ENCODE measurements at places on chromosomes 7 and 10.

GRCh38 chr10:14508725-14509124, 178.0 kb upstream of the FRMD4A start:
- DNase-seq, result no peak

GRCh38 chr10:59463909-59464308, 101.6 kb upstream of the FAM13C start:
- no peak for DNase-seq

- no peak for DNase-seq
Observed at GRCh38 chr7:85565276-85565675, 378.4 kb upstream of the SEMA3D start.

GRCh38 chr10:103649654-103650423, 156.3 kb downstream of the NEURL1 start:
- no peak for DNase-seq

DNA sequence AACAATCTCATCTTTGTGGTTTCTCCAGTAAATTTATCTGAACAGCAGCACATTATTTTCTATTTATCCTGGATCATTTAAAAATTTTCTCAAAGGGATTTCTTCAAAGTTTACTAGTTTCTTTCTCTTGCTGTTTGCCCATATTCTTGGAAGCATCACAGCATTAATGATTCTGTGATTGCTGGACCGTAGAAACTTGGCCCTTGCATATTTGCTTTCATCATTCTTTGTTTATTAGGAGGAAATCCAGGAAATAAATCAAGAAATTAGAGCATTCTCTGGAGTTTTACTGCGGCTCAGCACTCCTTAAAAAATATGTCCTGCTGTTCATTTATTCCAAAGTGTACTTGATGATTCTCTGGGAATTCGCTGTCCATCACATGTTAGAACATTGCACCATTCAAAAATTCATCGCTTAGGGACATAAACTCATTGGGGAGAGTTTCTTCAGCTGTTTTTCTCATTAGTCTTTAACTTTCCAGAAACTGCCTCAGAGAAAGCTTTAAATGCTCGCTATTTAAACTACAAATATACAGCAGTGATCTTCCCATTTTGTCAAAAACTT, 264.0 kb upstream of the CDC14C start:
- DNase-seq, result no peak

DNA sequence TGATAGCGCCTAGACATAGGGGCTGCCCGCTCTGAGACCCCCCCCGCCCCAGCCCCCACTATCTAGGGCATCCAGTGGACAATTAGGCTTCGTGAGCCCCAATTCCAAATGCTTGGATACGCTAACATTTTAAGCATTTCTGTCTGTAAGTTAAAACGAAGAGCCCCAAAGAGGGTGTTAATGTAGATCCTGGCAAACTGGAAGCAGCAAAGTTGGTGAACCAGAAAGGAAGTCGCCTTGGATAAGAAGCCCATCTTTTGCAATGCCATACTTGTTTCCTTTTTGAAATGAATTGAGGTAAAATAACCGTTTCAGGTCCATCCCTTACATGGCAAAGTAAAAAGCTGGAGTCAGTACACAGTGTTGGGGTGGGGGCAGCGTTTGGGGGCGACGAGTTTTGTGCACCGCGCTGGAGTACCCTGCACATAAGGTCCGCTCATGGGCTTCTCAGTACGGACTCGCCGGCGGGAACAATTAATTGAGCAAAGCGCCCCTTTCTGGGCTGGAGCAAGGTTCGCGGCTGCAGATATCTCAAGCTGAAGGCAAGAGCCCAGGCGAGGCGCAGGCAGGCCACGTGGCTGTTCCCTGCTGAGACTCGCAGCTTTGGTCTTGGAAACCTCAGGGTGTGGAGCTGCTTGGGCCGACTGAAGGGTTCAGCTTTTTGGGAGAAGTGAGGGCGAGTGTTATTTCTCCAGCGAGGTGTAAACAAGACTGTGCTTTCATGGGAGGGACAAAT, 1.4 kb upstream of the TWIST1 start:
- DNase-seq, result no peak

DNA sequence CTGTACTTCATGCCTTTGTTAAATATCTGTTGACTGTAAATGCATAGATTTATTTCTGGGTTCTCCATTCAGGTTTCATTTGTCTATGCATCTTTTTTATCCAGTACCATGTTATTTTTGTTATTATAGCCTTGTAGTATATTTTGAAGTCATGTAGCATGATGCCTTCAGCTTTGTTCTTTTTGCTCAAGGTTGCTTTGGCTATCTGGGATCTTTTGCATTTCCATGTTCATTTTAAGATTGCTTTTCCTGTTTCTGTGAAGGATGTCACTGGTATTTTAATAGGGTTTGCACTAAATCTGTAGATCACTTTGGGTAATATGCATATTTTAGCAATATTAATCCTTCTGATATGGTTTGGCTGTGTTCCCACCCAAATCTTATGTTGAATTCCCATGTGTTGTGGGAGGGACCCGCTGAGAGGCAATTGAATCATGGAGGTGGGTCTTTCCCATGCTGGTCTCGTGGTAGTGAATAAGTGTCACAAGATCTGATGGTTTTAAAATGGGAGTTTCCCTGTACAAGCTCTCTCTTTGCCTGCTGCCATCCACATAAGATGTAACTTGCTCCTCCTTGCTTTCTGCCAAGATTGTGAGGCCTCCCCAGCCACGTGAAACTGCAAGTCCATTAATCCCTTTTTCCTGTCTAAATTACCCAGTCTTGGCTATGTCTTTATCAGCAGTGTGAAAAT, 302.8 kb upstream of the SEMA3C start:
- DNase-seq, result no peak

GRCh38 chr10:6162589-6163356, 40.0 kb upstream of the PFKFB3 start:
- DNase-seq, result peak; percentile 38

DNA sequence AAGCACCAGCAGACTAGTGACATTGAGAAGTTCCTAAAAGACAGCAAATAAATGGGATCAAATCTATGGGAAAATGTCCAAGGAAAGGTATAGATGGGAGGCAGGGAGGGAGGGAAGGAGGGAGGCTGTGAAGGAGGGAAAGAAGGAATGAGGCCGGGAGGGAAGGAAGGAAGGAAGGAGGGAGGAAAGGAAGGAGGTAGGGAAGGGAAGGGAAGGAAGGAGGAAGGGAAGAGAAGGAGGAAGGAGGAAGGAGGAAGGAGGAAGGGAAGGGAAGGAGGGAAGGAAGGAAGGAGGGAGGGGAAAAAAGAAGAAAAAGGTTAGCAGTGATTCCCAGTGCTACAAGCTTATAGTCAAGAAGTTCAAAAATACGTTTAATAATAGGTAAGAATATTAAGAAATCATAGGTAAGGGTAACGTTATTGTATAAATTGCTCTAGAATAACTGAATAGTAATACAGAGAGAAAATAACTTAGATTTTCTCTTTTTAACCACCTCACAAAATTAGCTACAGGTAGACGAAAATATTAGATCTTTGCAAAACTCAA, 106.9 kb downstream of the LMBR1 start:
- no peak for DNase-seq

- DNase-seq, result no peak
Observed at GRCh38 chr7:45363669-45364068, 206.1 kb downstream of the RAMP3 start.

DNA sequence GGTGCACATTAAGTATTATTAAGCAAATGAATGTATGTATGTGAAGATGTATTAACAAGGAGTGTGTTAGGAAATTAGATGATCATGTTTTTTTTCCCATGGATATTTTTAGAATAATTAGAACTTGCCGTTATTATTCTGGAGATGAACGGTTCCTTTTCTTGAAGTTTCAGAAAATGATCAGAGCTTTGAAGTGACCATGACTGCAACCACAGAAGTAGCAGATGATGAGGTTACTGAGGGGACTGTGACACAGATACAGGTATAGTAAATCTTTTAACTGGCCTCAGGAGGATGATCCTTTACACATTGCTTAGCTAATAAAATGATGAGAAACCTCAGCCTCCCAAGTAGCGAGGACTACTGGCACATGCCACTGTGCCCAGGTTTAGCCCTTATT, 18.6 kb downstream of the DMTF1 start:
- DNase-seq, result no peak

DNA sequence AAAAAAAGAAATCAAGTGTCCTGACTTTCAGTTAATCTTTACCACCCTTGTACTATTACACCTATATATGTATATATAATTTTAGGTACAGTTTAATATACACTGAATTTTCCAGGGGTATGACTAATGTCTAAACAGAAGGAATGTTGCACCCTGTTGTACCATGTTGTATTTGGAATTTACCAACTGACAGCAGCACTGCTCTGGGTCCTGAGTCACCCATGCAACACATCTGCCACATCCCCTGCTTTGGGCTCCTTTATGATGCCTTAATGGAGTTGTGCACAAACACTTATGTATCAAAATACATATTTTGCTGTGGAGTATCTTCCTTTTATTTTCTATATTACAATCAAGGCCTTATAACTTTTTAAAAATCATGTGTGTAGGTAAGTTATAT, 21.2 kb downstream of the YAE1 start:
- no peak for DNase-seq

- no peak for DNase-seq
Observed at GRCh38 chr10:49335364-49335972, 36.5 kb downstream of the C10orf71 start.

- DNase-seq, result no peak
Observed at GRCh38 chr10:132406750-132407149, 9.8 kb downstream of the PWWP2B start.

DNA sequence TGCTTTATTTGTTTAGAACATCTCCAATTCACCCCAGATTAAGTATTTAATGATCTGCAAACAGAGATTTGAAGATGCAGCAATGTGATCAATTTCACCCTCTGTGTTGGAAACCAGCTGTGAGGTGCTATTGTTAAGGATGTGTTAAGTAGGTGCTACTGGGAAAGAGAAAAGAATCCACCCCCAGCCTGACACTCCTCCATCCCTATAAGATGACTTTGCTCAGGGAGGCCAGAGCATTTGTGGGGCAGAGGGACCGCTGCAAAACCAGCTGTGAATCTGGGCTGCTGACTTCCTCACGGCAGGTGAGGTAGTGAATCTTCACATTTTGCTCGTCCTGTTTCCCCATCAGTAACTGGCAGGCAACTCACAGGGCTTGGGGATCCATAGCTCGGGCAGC, 297.5 kb downstream of the GFRA1 start:
- no peak for DNase-seq

DNA sequence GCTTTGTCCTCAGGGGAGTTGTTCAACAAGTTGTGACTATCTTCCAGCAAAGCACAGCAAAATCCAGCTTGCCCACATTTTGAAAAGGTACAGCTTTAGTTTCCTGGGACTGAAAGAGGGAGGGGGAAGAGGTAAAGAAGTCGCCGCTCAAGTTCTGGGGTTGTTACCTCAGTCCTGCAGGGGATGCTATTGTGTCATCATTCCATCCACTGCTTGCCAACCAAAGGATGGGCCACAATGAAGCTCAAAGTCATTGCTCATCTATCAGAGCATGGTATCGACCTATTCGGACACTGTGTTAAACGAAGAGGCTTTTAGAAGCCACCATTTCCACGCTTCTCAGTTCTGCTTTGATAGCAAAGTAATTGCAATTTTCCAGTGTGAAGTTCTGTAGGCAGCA, 34.3 kb downstream of the NPY start:
- peak; percentile 25 for DNase-seq

DNA sequence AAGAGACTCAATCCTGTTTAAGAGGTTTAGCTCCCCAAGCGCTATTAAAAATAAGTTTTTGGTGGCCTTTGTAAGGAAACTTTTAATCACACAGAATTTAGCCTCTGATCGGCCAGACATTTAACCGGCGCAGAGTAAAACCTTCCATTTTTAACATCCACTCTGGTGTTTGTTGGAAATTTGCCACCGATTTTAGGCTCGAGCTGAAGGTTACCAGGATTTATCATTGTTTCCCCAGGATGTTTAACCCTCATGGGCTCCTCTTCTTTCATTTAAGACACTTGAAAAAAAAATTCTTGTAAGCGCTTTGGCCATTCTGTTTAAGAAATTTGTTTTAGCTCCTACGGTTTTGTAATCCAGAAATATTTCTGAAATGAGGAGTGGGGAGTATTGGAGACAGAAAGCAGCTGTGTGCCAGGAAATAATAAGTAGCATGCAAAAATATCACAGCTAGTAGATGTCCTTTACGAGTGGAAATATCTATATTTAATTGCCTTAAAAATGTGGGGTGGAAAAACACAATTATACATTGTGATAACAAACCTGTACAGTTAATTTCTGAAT, 3.4 kb downstream of the NEUROD6 start:
- DNase-seq, result no peak

GRCh38 chr7:88614736-88615135, 144.8 kb upstream of the ZNF804B start:
- no peak for DNase-seq

DNA sequence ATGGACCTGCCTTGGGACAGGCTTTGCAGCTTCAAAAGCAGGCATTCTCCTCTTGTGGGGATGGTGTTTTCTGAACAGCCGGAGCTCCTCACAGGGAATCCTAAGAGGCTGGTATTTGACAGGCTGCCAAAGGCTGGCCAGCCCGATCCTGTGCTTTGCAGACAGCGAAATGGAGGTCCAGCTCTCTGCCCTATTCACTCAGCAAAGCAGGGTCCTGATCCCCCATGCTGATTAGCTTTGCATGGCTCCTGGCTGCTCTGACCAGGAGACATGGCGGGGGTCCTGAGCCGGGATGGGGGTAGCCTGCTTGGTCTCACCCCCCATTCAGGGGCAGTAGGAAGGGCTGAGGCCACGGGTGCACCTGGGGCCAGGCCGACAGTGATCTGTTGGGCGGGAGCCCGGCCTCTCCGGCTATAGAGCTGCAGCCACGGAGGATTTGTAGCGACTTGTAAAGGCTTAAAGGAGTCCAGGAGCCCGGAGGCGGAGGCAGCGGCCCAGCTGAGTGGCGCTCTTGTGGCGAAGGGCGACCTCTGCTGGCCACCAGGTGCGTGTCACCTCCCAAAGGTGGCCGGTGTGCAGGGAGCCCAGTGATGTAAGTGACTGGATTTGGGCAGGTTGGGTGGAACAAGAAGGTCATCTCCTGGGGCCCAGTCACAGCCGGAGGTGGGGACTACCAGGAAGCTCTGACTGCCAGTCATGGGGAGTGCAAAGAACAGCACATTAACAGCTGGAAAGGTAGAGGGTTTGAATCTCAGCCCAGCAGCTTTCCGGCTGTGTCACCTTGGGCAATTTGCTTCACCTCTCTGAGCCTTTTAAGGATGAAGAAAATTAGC, 126.5 kb downstream of the ZMIZ1 start:
- peak; percentile 94 for DNase-seq

GRCh38 chr10:24762161-24762924, 38.7 kb upstream of the ARHGAP21 start:
- DNase-seq, result no peak

- DNase-seq, result no peak
Observed at GRCh38 chr7:44754802-44755697, 6.4 kb downstream of the ZMIZ2 start.

DNA sequence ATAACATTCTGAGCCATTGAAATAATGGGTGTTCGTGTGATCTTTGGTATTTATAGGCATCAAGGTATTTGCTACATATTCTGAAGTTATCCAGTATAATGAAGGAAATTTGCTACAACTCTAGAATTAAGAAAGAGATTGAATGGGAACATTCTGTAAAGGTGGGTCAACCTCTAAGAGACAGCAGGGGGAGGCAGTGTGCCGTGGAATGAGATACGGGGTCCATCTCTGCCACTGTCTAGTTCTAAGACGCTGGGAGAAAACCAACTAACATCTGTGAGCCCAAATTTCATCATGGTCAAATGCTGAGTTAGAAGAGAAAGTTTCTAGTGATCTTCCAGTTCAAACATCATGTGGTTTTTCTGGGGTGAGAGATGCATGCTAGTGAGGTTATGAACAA, 368.9 kb downstream of the SORCS1 start:
- peak; percentile 70 for DNase-seq

All from hepatocyte (in vitro differentiated cells).